ENCODE measurements at places on chromosomes 2 and 18.

DNA sequence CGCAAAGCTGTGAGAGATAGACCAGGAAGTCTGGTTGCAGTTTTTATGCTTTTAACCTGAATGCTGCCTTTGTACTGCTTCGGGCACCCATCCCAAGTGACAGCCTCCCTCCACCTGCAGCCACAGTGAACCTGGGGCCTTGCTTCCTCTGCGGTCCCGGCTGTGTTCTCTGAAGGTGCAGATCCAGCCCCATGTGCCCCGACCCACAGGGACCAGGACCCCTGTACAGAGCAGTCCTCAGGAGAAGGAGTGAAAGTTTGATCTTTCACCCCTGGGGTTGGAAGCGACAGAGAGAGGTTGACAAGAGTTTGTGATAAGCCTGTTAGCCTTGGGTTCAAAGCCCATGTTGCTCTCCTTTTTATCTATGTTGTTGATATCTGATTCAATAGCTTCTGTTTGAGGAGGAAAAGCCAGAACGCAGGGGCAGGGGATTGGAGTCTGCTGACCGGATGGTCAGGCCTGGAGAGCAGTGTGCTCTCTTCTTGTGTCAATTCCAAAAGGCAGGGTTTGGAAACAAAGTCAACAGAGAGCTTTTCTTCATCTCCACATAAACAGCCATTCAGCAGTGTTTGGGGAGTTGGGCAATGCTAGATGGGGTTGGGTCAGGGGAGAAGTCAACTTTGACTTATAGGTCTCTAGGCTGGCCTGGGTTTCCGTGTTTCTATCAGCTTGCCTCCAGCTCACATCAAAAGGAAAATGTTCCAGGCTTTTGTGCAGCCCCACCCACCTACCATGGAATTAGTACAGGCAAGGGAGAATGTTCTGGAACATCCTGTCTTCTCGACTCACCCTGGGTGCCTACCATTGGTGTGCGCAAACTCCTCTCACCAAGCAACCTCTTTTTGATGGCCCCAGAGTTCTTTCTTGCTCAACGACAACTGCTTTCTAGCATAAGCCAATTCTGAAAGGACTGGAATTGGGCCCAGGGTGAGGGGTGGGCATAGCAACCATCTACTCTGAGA is 214.9 kb downstream of the ALPK2 start:
- no peak for DNase-seq

GRCh38 chr2:227439214-227439613 is 32.7 kb upstream of the AGFG1 start:
- no peak for DNase-seq

- no peak for DNase-seq
Measured at GRCh38 chr2:73114273-73114867, 1.6 kb upstream of the RAB11FIP5 start.

GRCh38 chr2:47456851-47457250 is 53.9 kb downstream of the MSH2 start:
- no peak for DNase-seq

DNA sequence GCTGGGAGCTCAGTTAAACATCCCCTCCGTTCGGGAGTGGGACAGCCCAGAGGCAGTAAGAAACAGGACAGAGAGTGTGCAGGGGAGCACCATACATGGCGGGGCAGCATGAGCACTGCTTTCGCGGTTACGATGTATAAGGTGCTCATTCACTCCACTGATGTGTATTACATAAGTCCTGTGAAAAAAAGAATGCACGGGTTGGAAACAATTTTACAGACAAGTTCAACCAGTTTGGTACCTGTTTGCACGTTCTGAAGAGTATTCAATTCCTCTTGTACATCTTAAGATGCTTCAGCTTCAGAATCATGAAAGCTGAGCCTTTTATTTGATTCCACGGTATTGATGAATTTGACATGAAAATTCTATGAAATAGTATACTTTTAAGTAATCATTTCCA is 97.8 kb upstream of the NETO1 start:
- DNase-seq: no peak

GRCh38 chr2:174967691-174968260 is 37.4 kb downstream of the CHN1 start:
- DNase-seq: no peak

DNA sequence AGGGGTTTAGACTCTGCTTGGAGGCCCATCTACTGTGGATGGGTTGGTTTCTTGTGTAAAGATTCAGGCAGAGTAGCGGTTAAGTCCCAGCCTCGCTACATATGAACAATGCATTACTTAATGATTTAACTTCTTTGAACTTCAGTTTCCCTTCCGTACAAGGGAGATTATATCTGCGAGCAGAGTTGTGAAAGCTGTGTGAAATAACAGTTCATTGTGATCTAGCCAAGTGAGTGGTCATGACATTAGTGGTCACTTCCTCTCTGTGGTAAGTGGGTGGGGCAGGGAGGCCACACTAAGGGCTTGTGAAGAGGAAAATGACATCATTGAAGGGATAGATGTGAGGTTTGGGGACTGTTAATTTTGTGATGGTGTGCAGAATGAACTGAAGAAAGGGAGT is 14.1 kb upstream of the MEX3C start:
- no peak for DNase-seq
